ENCODE measurements at places on chromosomes 2 and 18.
A peak's percentile ranks its signal among the peaks of the same experiment; 100 is the strongest.

GRCh38 chr2:237964194-237964577, 2.6 kb upstream of the UBE2F start:
- DNase-seq = no peak

GRCh38 chr18:23784832-23785245, 95.6 kb downstream of the LAMA3 start:
- DNase-seq = no peak

- DNase-seq = no peak
These were observed 4.7 kb downstream of the SH3RF3 start for GRCh38 chr2:109133746-109134145.

DNA sequence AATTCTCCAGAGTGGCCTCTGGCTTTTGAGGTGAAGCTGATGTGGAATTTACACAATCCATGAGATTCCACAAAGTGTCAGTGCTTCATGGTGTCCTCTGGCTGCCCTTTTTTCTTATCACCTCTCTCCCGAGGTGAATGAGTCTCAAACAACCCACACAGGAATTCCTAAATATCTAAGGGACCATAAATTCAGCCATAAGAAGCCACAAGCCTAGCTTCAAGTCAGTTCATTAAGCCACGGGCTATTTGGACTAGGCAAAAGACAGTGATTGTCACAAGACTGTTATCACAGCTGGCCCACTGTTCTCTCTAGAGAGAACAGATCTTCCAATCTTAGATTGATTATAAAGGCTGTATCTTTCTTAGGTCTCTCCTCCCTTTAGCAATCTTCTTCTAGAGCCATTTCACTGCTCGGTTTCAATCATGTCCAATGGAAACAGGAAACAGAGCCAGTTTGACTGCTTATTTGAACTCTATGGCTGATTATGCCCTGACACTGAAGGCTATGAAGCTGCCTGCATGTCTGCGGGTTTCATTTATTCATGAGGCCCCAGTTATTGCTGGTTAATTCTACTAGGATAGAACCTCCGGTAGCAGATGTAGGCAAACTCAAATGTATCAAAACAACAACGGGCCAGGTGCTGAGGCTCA, 4.1 kb downstream of the NEMP2 start:
- no peak for DNase-seq

DNA sequence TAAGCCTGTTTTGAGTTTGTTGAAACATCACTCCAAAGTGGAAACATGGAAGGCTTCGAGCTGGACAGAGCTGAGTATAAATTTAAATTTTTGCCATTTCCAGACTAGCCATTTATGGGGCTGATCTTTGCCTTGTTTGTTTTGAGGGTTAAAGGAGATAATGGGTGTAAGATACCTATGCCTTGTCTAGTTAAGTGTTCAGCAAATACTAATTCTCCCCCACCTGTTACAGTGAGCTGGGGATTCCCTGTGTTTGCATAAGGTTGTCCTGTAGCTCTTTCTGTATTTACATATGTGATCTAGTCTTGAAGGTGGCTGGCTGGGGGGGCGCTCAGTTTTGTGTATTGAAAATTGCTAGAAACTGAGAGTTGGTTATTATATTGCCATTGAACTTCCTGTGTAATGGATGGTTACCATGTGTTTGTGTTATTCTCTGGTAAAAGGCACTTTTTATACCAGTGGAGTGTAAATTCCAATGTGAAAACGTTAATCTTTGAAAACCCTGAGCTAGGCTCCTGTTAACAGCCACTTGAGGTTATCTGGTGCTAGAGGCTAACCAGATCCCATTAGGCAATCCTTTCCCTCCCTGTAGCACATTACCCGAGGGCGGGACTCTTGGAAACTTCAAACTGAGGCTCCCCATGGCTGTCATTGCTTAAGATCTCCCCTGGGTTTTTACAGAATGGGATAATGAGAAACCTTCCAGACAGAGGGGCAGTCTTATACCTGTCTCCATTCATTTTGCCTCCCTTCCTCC, 26.7 kb downstream of the TANC1 start:
- DNase-seq = peak; percentile 28

DNA sequence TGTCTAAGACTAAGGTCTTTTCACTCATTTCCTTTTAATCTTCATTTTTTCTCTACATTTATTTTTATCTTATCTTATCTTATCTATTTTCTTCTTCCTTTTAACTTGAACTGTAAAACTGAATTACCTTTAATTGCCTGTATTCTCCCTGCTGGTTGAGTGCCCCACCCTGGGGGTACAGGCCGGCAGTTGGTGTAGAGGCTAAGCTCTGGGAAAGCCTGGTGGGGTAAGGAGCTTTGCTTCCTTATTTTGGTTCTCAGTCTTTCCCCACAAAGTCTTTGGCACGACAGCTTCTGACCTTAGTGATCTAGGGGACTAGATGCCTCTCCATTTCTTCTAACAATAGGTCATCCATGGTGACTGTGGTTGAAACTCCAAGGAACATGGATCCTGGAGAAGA, 26.8 kb upstream of the HAAO start:
- DNase-seq = no peak

- DNase-seq = no peak
These were observed 64.4 kb upstream of the REV1 start for GRCh38 chr2:99554238-99554637.

DNA sequence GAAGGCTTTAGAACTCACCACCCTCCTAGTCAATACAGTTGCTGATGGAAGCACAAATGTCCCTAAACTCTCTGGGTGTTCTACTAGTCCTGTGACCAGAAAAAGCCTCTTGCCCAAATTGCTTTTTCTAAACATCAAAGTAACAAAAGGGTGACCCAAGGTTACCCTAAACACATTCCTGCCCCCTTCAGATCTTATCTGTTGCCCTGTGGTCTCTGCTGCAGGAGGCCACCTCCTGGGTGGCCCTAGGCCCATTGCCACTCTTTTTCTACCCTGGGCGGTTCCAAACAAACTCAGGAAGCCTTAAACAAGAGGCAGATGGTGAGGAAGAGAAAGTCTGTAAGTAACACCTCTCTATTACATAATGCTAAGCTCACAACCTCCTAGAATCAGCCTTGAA, 3.3 kb downstream of the RNF152 start:
- no peak for DNase-seq

GRCh38 chr2:110858135-110858725, 125.9 kb downstream of the ACOXL start:
- DNase-seq = no peak

GRCh38 chr2:134234535-134234934, 19.3 kb upstream of the MGAT5 start:
- DNase-seq = no peak

Data from NCI-H187 treated with DMSO at 0.1 percent for 48 hours (cell line).